ENCODE measurements at places on chromosomes 16 and 17.
A peak's percentile ranks its signal among the peaks of the same experiment; 100 is the strongest.

DNA sequence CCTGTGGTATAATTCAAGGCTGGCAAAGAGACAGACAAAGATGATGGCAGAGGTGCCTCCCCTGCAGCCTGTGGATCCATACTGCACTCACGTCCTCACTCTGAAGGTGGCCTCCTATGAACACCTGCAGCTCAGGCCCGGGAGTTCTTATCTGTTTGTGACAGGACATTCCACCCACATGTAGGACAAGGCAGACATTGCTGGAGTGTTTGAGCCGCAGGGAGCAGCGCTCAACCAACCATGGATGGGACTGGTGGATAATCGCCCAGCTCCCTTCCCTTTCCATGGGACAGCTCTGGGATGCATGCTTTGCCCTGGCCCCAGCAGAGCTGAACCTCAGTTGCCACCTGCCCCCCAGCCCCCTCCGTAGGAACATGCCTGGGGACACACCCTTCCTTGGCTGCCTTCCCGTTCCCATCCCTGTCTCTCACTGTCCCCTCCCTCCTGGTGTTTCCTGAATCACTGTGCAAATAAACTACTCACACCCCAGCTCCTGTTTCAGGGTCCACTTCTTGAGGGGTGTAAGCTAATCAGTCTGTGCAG is 22.2 kb downstream of the ITPRIPL2 start:
- no peak for DNase-seq
- no peaks in the 10 kb centered on the region for H3K4me1 ChIP-seq
- H3K36me3 ChIP-seq, result no peaks in the 10 kb centered on the region
- no peak overlapping the region for H3K27ac ChIP-seq

- no peaks in the 10 kb centered on the region for H3K27me3 ChIP-seq
- H3K27ac ChIP-seq, result no peak overlapping the region
- no peaks in the 10 kb centered on the region for H3K4me1 ChIP-seq
- peaks cover 14% of the 10 kb centered on the region for H3K36me3 ChIP-seq
- no peak overlapping the region for H3K4me3 ChIP-seq
These were observed 27.4 kb downstream of the WIPI1 start for GRCh38 chr17:68429881-68430280.

- DNase-seq, result no peak
- H3K27ac ChIP-seq, result no peak overlapping the region
- H3K36me3 ChIP-seq, result no peaks in the 10 kb centered on the region
- H3K4me1 ChIP-seq, result peaks cover 21% of the 10 kb centered on the region
- H3K4me3 ChIP-seq, result no peak overlapping the region
- H3K27me3 ChIP-seq, result no peaks in the 10 kb centered on the region
These were observed 1.3 kb upstream of the PER1 start for GRCh38 chr17:8153525-8153956.

DNA sequence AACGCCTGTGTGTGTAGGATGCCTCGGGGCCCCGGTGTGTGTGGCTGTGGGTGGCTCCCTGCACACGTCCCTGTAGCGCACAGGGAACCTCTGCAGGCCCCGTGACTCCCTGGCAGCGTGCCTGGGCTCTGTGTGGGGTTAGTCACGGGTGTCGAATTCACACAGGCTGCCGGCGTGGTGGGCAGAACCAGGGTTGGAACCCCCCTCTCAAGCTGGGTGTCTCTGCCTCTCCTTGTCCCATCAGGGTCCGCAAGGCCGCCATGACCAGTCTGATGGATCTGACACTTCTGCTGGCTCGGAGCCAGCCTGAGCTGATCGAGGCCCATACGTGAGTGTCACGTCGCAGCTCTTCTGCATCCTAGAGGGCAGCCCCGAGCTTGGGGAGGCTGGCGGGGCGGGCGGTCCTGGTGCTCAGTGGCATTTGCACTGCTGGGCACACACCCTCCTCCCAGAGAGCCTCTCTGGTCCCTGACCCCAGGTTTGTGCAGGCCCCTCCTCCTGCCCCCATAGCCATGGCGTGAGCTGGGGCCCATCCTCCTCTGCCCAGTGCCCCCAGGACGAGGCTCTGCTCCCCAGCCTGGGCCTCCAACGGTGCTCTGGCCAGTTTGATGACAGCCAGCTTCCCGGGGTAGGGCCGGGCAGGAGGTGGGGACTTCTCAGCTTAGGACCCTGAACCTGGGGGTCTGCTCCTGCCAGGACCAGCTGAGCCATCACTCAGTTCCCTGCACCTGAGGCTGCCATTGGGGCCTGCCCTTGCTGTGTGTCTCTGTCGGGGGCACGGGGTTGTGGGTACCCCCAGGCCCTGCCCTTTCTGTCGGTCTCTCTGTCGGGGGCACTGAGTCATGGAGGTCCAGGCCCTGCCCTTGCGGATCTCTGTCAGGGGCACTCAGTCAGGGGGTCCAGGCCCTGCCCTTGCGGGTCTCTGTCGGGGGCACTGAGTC is 88.1 kb upstream of the ZNF750 start:
- no peaks in the 10 kb centered on the region for H3K4me1 ChIP-seq
- no peak overlapping the region for H3K27ac ChIP-seq
- no peaks in the 10 kb centered on the region for H3K36me3 ChIP-seq
- no peak overlapping the region for H3K4me3 ChIP-seq
- H3K27me3 ChIP-seq, result no peaks in the 10 kb centered on the region

- no peak overlapping the region for H3K27ac ChIP-seq
- no peaks in the 10 kb centered on the region for H3K36me3 ChIP-seq
- no peak overlapping the region for H3K4me3 ChIP-seq
These were observed 5.9 kb downstream of the GTF3C1 start for GRCh38 chr16:27543801-27544200.

- DNase-seq, result no peak
- no peaks in the 10 kb centered on the region for H3K27me3 ChIP-seq
- no peaks in the 10 kb centered on the region for H3K36me3 ChIP-seq
- H3K4me1 ChIP-seq, result peaks cover 9% of the 10 kb centered on the region
- H3K27ac ChIP-seq, result no peak overlapping the region
- H3K4me3 ChIP-seq, result no peak overlapping the region
These were observed 3.3 kb upstream of the RSAD1 start for GRCh38 chr17:50475362-50475761.

GRCh38 chr16:48091117-48091516 is 64.7 kb downstream of the ABCC12 start:
- no peaks in the 10 kb centered on the region for H3K4me1 ChIP-seq
- H3K27me3 ChIP-seq, result no peaks in the 10 kb centered on the region
- H3K36me3 ChIP-seq, result no peaks in the 10 kb centered on the region

DNA sequence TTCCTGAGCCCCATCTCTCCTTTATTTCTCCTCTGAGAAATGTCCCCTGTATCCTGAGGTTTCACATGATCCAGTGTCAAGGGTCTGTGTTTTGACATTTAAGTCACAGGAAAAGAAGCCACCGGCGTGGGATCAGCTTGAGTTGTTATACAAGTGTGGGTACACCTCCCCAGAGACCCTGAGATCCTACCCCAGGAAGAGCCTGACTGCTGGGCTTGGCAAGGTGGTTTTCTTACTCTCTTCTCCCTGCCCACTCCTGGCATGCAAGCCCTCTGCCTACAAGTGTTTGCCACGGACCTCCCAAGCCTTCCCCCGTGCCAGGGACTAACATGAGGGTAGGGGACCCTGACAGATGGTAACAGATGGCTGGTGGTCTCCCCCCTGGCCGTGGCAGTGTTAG is 2.8 kb upstream of the ARHGAP27 start:
- no peak overlapping the region for H3K4me3 ChIP-seq
- peaks cover 21% of the 10 kb centered on the region for H3K4me1 ChIP-seq
- H3K27me3 ChIP-seq, result no peaks in the 10 kb centered on the region

DNA sequence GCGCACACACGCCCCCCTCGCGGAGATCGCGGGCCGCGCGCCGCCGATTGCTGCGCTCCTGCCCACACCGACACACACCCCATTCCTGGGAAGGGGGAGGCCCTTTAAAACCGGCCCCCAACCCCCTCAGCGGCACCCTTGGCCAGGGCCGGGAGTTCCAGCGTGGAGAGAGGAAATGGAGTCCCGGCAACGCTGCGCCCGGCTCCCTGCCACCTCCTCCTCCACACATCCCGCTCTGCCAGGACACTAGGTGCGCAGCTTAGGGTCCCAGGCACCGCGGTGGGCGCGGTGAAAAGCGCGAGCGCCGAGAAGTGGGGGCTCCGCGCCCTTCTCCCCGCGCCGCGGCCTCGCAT is 397 bp downstream of the CDC42EP4 start:
- H3K27me3 ChIP-seq, result peaks cover 6% of the 10 kb centered on the region
- peak; percentile 29 for DNase-seq
- H3K27ac ChIP-seq, result no peak overlapping the region

GRCh38 chr17:28744972-28745785 is 1.4 kb downstream of the TRAF4 start:
- peak; percentile 59 for DNase-seq
- H3K4me1 ChIP-seq, result peaks cover 18% of the 10 kb centered on the region
- peak overlapping the region; percentile 34 for H3K27ac ChIP-seq
- no peaks in the 10 kb centered on the region for H3K27me3 ChIP-seq
- peak overlapping the region; percentile 74 for H3K4me3 ChIP-seq

DNA sequence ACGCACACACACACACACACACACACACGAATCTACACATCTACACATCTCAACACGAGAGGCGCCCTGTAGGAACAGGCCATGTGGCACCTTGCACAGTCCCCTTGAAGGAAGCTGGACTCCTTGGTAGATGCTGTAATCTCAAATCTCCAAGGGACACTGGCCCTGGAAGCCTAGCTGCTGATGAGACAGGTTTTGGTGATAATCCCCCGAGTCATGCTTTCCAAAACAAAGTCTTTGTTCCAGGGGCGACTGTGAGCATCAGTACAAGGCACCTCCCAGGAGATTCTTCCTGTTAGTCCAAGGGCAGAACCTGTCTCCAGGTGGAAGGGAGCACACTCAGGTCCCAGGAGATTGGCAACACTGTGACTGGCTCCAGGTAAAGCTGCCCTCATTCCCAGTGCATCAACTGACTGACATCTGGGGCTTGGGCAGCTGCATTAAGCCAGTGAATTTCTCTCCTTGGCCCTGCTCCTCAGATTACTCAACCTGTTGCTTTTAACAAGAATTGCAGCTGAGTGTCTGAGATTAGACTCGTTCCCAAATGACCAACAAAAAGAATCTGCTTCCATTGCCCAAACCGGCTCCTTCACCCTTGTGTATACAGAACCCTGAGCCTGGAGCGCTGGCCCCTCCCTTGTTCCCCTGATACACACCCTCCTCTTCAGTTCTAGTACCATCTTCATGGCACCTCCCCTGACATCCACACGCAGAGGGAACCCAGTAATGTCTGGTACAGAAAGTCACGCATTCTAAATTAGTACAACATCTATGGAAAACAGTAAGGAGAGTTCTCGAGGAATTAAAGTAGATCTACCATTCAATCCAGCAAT is 13.9 kb upstream of the TNRC6C start:
- H3K27ac ChIP-seq, result no peak overlapping the region
- no peaks in the 10 kb centered on the region for H3K36me3 ChIP-seq
- peaks cover 93% of the 10 kb centered on the region for H3K27me3 ChIP-seq
- no peak overlapping the region for H3K4me3 ChIP-seq
- no peaks in the 10 kb centered on the region for H3K4me1 ChIP-seq

Data from MM.1S (cell line).